EH (cell line): ENCODE measurements at places on chromosomes 7 and 10.
A peak's percentile ranks its signal among the peaks of the same experiment; 100 is the strongest.

DNA sequence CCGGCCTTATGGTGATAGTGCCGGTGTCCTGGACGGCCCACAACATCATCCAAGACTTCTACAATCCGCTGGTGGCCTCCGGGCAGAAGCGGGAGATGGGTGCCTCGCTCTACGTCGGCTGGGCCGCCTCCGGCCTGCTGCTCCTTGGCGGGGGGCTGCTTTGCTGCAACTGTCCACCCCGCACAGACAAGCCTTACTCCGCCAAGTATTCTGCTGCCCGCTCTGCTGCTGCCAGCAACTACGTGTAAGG, 713 bp downstream of the CLDN4 start:
- DNase-seq, result no peak

GRCh38 chr7:139972029-139972428, 90.7 kb downstream of the PARP12 start:
- no peak for DNase-seq

GRCh38 chr7:53756946-53757345, 721.5 kb downstream of the POM121L12 start:
- no peak for DNase-seq

DNA sequence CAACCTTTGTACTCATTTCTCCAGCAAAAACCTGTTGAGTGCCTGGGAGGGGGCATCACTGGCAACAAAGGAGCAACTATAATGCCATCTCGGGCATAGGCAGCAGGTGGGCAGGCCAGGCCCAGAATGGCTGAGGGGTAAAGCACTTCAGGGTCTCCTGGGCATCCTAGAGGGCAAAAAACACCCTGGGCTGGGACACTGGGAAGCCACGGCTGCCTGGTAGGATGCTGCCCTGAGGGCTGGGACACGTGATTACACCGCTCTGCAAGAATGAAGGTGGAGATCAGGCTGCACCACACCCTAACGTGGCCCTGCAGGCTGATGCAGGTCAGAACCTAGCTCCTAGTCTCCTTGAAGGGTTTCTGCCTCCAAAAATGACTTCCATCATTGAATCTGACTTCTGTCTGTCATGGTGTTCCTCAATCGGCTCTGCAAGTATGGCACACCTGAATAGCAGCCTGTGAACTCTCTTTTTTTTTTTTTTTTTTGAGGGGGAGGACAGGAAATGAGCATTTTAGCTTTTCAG, 4.5 kb upstream of the TRAPPC14 start:
- DNase-seq, result peak; percentile 21

- no peak for DNase-seq
Observed at GRCh38 chr10:132612571-132613504, 75.3 kb downstream of the INPP5A start.

- DNase-seq, result peak; percentile 46
Observed at GRCh38 chr7:132709971-132710567, 133.8 kb upstream of the PLXNA4 start.

- no peak for DNase-seq
Observed at GRCh38 chr10:117805139-117805538, 241.6 kb downstream of the RAB11FIP2 start.

GRCh38 chr10:61280303-61280702, 172.9 kb downstream of the TMEM26 start:
- peak; percentile 74 for DNase-seq

- no peak for DNase-seq
Observed at GRCh38 chr10:5509691-5510090, 10.3 kb upstream of the CALML5 start.
